ENCODE measurements at places on chromosomes 3 and 15. TPM values are rescaled to one million over a fixed set of nuclear protein-coding genes. Genes with fewer than 3 reads are reported as not detected.

- no peaks in the 10 kb centered on the region for H3K27me3 ChIP-seq
- H3K4me3 ChIP-seq, result no peak overlapping the region
- peaks cover 88% of the 10 kb centered on the region for H3K36me3 ChIP-seq
- H3K4me1 ChIP-seq, result no peaks in the 10 kb centered on the region
- no peak for ATAC-seq
Measured at GRCh38 chr3:185594073-185594472, 8.0 kb downstream of the SENP2 start.

KCNMB2 gene
- total RNA-seq, result 1.3 TPM

TMEM212 gene
- not detected for total RNA-seq

DNA sequence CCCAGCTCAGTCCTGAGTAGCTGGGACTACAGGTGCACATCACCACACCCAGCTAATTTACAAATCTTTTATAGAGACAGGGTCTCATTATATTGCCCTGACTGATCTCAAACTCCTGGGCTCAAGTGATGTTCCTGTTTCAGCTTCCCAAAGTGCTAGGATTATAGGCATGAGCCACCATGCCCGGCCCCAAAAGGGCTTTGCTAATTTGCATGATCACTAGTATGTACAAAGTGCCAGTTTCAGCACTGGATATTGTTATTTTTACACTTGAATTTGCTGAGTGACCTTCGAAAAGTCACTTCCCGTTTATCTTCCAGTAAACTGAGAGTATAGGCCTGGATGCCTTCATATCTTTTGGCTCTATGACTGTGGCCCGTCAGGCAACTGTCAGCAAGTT, 12.2 kb downstream of the CLN6 start:
- H3K27ac ChIP-seq, result no peak overlapping the region
- H3K4me3 ChIP-seq, result no peak overlapping the region
- ATAC-seq, result no peak
- peaks cover 35% of the 10 kb centered on the region for H3K36me3 ChIP-seq
- H3K27me3 ChIP-seq, result no peaks in the 10 kb centered on the region
- H3K4me1 ChIP-seq, result no peaks in the 10 kb centered on the region

GRCh38 chr3:149493315-149494021, 19.0 kb downstream of the TM4SF4 start:
- no peak overlapping the region for H3K27ac ChIP-seq
- ATAC-seq, result no peak
- no peaks in the 10 kb centered on the region for H3K36me3 ChIP-seq
- no peaks in the 10 kb centered on the region for H3K27me3 ChIP-seq
- H3K4me1 ChIP-seq, result no peaks in the 10 kb centered on the region

PPP1R14D gene
- total RNA-seq, result not detected

GATA2 gene
- total RNA-seq, result 6.9 TPM

GRCh38 chr3:30658328-30659052, 52.1 kb downstream of the TGFBR2 start:
- H3K36me3 ChIP-seq, result peaks cover 58% of the 10 kb centered on the region
- peak overlapping the region; percentile 66 for H3K27ac ChIP-seq
- H3K27me3 ChIP-seq, result no peaks in the 10 kb centered on the region
- H3K4me1 ChIP-seq, result peaks cover 63% of the 10 kb centered on the region
- no peak for ATAC-seq

GRCh38 chr3:125136515-125136914, 76.0 kb downstream of the SLC12A8 start:
- no peaks in the 10 kb centered on the region for H3K27me3 ChIP-seq
- no peaks in the 10 kb centered on the region for H3K36me3 ChIP-seq
- H3K4me1 ChIP-seq, result peaks cover 9% of the 10 kb centered on the region
- no peak for ATAC-seq
- H3K27ac ChIP-seq, result peak overlapping the region; percentile 48
- no peak overlapping the region for H3K4me3 ChIP-seq

DNA sequence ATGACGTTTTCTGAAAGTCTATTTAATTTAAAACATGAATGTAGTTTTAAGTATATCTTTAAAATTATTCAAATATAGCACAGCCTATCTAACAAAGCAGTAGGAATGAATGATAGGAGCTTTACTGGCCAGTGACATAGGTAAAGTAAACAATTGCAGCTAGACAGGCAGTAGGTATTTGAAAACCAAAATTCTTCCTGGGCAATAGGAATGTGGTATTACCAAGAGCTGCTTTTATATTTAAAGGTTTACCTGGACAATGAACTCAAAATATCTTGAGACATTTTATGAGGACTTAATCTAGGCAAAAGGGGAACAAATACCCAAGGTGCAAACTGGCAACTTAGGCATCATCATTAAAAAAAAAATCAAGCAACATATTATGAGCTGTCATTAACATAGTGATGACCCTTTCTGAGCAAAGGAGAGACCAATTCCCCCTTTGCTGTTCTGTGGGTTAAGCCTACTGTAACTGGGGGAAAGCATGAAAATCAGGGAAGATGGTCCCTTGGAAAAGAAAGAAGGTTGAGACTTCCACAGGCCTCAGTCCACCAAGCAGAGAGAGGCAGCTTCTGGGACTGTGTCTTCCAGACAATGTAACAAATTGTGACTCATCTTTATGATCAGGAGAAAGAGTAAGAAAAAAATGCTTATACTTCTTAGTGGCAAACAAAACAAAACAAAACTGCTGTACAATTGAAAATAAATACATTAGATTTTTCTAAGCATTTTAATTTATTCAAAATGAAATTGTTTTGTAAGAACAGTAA, 12.9 kb downstream of the ISL2 start:
- H3K4me1 ChIP-seq, result peaks cover 24% of the 10 kb centered on the region
- no peak overlapping the region for H3K27ac ChIP-seq
- H3K27me3 ChIP-seq, result peaks cover 30% of the 10 kb centered on the region
- ATAC-seq, result no peak

GRCh38 chr15:82900511-82901060, 51.9 kb downstream of the HOMER2 start:
- no peak overlapping the region for H3K4me3 ChIP-seq
- H3K27me3 ChIP-seq, result no peaks in the 10 kb centered on the region
- H3K4me1 ChIP-seq, result no peaks in the 10 kb centered on the region
- H3K27ac ChIP-seq, result no peak overlapping the region
- no peaks in the 10 kb centered on the region for H3K36me3 ChIP-seq

- peaks cover 7% of the 10 kb centered on the region for H3K36me3 ChIP-seq
- peaks cover 7% of the 10 kb centered on the region for H3K4me1 ChIP-seq
- no peak for ATAC-seq
- H3K4me3 ChIP-seq, result no peak overlapping the region
- H3K27me3 ChIP-seq, result no peaks in the 10 kb centered on the region
Measured at GRCh38 chr3:149020196-149020838, 29.0 kb downstream of the GYG1 start.

DNA sequence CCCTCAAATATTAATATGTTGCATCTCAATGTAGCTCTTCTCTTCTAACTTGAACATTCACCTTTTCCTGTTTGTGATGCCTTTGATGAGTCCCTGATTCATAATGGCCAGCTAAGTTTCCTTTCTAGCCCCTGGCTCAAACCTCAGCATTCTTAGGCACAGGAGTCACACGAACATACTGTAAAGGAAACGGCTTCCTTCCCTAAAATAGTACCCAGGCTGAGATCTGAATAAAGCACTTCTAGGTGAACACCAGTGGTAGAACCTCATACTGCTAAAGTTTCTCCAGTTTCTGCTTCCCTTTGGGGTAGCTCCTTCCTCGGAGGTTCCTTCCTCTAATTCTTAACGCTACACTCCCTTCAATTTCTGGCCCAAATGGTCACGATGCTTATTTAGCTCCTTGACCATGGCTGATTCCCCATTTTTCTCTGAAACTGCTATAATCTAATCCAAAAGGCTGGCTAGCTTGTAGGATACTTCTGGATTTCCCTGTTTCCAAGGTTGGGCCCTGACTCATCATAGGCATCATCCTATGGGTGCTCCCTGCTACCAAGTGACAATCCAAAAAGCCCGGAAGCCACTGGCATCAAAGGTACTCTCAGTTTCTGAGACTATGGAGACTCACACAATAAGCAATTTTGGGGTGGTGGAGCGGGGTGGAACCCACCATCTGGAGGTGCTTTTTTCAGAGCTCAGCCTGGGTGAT, 2.4 kb downstream of the ANAPC13 start:
- H3K4me3 ChIP-seq, result no peak overlapping the region
- H3K27me3 ChIP-seq, result no peaks in the 10 kb centered on the region
- peak overlapping the region; percentile 92 for H3K27ac ChIP-seq

GRCh38 chr3:61387817-61388216, 136.6 kb upstream of the FHIT start:
- no peaks in the 10 kb centered on the region for H3K36me3 ChIP-seq
- H3K27ac ChIP-seq, result no peak overlapping the region
- no peaks in the 10 kb centered on the region for H3K27me3 ChIP-seq
- no peak for ATAC-seq
- H3K4me1 ChIP-seq, result no peaks in the 10 kb centered on the region
- no peak overlapping the region for H3K4me3 ChIP-seq

HRG gene
- not detected for total RNA-seq

- no peak overlapping the region for H3K27ac ChIP-seq
- no peaks in the 10 kb centered on the region for H3K36me3 ChIP-seq
- no peak overlapping the region for H3K4me3 ChIP-seq
- H3K27me3 ChIP-seq, result peaks cover 12% of the 10 kb centered on the region
Measured at GRCh38 chr3:157594413-157594812, 91.2 kb upstream of the VEPH1 start.

- peaks cover 28% of the 10 kb centered on the region for H3K4me1 ChIP-seq
- peak; percentile 83 for ATAC-seq
- H3K4me3 ChIP-seq, result no peak overlapping the region
- no peaks in the 10 kb centered on the region for H3K27me3 ChIP-seq
Measured at GRCh38 chr3:177810162-177810623, 612.9 kb upstream of the TBL1XR1 start.

DNA sequence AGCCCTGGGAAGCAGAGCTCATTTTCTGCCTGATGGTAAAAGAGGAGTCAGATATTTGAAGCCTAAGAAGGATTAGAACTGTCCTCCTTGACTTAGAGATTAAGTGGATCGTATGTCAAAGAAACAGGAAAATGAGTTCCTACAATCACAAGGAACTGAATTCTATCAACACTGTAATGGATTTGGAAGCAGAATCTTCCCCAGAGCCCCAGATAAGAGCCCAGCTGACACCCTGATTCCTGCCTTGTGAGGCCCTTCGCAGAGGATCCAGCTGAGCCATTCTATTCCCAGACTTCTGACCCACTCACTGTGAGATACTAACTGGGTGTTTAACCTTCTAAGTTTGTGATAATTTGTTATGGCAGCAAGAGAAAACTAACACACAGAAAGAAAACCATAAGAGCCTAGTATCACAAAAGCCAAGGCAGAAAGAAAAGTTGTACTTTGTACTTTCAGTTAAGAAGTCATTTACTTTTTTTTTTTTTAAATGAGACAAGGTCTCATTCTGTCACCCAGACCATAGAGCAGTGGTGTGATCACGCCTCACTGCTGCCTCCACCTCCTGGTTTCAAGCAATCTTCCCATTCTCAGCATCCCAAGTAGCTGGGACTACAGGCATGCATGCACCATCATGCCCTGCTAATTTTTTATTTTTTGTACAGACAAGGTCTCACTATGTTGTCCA, 61.1 kb upstream of the ZBTB20 start:
- H3K27ac ChIP-seq, result no peak overlapping the region
- ATAC-seq, result no peak
- H3K4me3 ChIP-seq, result no peak overlapping the region
- no peaks in the 10 kb centered on the region for H3K4me1 ChIP-seq

DNA sequence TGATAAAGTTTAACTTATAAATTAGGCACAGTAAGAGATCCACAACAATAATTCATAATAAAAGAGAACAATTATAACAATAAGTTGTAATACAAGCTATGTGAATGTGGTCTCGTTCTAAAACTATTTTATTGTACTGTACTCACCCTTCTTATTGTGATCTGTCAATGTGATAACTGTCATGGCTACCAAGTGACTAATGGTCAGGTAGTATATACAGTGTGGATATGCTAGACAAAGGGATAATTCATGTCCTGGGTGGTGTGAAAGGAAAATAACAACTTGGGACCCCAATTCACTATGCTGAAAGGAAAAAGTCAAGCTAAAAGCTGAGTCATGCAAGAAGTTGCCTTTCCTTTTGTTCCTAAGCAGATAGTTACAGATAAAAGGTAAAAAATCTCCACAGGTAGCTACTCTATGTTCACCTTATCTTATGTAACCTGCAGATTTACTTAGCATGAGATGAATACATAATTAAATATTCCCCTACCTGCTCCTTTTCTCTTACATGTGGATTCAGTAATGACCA, 10.7 kb upstream of the CYP8B1 start:
- H3K27me3 ChIP-seq, result no peaks in the 10 kb centered on the region
- H3K27ac ChIP-seq, result no peak overlapping the region
- H3K4me3 ChIP-seq, result no peak overlapping the region
- no peak for ATAC-seq
- H3K4me1 ChIP-seq, result peaks cover 3% of the 10 kb centered on the region
- no peaks in the 10 kb centered on the region for H3K36me3 ChIP-seq

WDR48 gene
- total RNA-seq, result 43.3 TPM

GOLGA6L6 gene
- total RNA-seq, result not detected

GRCh38 chr15:61582092-61582491, 353.0 kb upstream of the RORA start:
- H3K36me3 ChIP-seq, result no peaks in the 10 kb centered on the region
- ATAC-seq, result no peak
- no peak overlapping the region for H3K27ac ChIP-seq
- H3K4me1 ChIP-seq, result no peaks in the 10 kb centered on the region

DNA sequence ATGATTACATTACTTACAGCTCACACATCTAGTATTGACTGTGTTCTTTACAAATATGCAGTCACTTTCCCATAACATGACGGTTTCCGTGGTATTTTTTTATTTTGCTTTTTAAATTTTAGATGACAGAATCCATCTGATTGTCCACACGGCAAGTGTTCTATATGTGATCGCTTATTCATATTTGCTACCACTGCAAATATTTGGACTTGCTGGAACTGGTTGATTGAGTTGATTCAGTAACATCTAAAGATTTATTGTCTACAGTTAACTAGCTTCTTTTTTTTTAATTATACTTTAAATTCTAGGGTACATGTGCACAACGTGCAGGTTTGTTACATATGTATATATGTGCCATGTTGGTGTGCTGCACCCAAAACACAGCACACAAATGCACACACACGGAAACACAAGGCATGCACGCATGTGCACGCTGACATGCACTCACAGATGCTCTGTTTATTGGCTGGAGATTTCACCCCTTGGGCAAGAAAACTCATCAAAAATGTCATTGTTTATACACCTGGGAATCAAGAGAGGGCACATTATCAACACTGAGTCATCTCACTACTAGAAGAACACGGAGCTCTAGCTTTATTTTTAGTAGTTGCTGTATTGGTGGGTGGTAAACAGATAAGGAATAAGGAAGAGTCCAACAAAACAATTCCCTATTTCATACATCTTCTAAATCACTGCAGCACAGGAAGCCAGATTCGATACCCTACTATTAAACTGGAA, 16.4 kb downstream of the ARRDC4 start:
- no peak for ATAC-seq
- no peaks in the 10 kb centered on the region for H3K27me3 ChIP-seq
- H3K27ac ChIP-seq, result no peak overlapping the region
- H3K4me1 ChIP-seq, result no peaks in the 10 kb centered on the region
- H3K36me3 ChIP-seq, result no peaks in the 10 kb centered on the region

DNA sequence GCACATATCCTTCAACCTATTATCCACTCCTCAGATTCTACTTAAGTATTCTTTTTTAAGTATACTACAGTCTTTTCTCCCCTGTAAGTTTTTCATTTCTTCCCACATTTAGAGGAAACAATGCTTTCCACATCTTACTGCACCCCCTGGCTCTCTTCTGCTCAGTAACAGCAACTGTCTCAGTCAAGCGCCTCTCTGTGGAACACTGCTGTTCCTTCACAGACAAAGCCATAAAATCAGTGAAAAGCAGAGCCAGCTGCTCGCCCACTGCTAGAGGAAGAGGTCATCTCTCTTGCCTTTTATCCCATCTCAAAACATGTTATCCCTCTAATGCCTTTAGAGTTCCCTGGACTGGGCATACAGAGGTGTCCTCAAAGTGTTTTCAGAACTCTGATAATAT, 24.8 kb downstream of the SERP1 start:
- no peak for ATAC-seq
- no peaks in the 10 kb centered on the region for H3K27me3 ChIP-seq
- no peak overlapping the region for H3K27ac ChIP-seq
- H3K4me1 ChIP-seq, result no peaks in the 10 kb centered on the region
- no peaks in the 10 kb centered on the region for H3K36me3 ChIP-seq

All from gastroesophageal sphincter (tissue), 4 donors.